NCI-H2081 (cell line): ENCODE measurements at places on chromosomes 16 and 17.

- peak; percentile 75 for DNase-seq
Measured at GRCh38 chr17:32141258-32141657, 1.0 kb upstream of the RHOT1 start.

- DNase-seq, result no peak
Measured at GRCh38 chr17:72301887-72302286, 181.1 kb downstream of the SOX9 start.

- DNase-seq, result peak; percentile 60
Measured at GRCh38 chr17:58303971-58304749, 23.4 kb upstream of the MPO start.

GRCh38 chr17:46742565-46743270, 75.8 kb downstream of the WNT3 start:
- DNase-seq, result no peak

- no peak for DNase-seq
Measured at GRCh38 chr16:84597931-84598351, 19.9 kb downstream of the COTL1 start.

DNA sequence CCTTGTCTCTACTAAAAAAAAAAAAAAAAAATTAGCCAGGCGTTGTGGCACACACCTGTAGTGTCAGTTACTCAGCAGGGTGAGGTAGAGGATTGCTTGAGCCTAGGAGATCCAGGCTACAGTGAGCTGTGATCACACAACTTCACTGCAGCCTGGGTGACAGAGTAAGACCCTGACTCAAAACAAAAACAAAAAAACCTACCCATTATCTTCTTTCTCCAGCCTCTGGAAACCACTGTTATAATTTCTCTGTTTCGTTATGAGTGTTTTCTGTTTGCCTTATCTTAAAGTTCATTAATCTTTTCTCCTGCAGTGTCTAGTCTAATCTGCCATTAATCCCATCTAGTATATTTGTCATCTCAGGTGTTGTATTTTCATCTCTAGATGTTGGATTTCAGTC, 18.6 kb upstream of the CLTC start:
- DNase-seq, result no peak
